Activated naive CD4-positive, alpha-beta T cell treated with anti-CD3 and anti-CD28 coated beads, Interleukin-2, amount 50 U/mL, for 16 hours (primary cell): ENCODE measurements at places on chromosomes 5 and 9.

- DNase-seq = no peak
These were observed 45.9 kb upstream of the JAK2 start for GRCh38 chr9:4939118-4939561.

- no peak for DNase-seq
These were observed 307.4 kb downstream of the CSNK1G3 start for GRCh38 chr5:123819386-123819785.

DNA sequence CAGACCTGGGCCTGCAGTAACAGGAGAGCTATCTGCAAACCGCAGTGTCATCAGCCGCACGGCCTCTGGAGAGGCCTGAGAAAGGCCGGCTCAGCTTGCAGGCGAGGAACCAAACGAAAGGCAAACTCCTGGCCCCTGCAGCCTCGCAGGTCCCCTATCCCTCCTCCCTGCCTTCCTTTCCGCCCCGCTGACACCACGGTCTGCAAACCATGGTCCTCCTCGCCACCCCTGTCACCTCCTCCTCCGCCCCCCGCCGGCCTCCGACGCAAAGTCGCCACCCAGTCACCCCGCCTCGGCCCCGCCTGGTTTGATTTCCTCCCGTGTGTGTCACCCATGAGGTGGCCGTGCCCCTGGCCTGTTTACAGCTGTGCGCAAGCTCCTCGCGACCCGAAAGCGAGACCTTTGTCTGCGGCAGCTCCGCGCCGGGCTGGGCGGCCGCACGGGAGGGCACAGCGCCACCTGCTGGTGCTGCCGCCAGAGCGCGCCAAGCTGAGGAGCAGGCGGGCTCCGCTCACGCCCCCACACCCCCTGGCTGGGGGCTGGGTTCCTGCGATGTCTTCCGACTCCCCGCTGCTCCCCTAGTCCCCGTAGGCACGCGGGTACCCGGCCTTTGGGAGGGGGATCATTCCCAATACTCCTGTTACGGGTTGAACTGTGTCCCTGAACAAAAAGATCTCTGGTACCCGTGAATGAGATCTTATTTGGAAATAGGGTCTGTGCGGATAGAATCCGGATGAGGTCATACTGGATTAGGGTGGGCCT lies 19.4 kb downstream of the GBGT1 start:
- peak; percentile 91 for DNase-seq

DNA sequence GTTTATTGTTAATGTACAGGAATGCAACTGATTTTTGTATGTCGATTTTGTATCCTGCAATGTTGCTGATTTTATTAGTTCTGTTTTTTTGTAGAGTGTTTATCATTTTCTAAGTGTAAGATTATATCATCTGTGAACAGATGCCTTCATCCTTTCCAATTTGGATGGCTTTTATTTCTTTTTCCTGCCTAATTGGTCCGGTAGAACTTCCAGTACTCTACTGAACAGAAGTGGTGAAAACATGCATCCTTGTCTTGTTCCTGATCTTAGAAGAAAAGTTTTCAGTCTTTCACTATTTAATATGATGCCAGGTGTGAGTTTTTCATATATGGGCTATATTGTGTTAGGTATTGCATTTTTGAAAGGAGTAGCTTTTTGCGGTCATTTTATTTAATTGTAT lies 42.5 kb upstream of the ZFR start:
- DNase-seq = no peak

GRCh38 chr9:124392871-124393460 lies 22.3 kb downstream of the PSMB7 start:
- DNase-seq = no peak

GRCh38 chr5:157273131-157273556 lies 7.2 kb downstream of the CYFIP2 start:
- no peak for DNase-seq

DNA sequence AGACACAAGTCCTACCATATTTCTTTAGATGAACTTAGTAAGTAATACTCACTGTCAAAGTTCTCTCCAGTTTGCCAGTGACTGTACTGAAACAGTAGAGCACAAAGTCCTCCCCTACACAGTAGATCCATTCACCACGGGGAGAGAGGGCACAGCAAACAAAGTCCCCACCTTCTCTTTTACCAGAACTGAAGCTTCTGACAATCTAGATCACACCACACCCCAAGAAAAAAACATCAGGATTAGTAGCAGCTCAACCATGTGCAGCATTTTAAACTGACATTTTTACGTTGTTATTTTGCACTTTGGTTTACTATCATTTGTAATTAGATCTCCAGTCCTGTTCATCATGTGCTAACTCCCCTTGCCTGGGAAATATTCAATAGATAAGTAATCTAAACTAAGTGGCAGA lies 23.0 kb downstream of the DNAJA1 start:
- no peak for DNase-seq

GRCh38 chr5:55575815-55576583 lies 41.2 kb upstream of the PLPP1 start:
- DNase-seq = no peak

GRCh38 chr9:20355022-20355421 lies 267.3 kb downstream of the MLLT3 start:
- DNase-seq = no peak

GRCh38 chr5:177328545-177329231 lies 17.0 kb upstream of the MXD3 start:
- no peak for DNase-seq

DNA sequence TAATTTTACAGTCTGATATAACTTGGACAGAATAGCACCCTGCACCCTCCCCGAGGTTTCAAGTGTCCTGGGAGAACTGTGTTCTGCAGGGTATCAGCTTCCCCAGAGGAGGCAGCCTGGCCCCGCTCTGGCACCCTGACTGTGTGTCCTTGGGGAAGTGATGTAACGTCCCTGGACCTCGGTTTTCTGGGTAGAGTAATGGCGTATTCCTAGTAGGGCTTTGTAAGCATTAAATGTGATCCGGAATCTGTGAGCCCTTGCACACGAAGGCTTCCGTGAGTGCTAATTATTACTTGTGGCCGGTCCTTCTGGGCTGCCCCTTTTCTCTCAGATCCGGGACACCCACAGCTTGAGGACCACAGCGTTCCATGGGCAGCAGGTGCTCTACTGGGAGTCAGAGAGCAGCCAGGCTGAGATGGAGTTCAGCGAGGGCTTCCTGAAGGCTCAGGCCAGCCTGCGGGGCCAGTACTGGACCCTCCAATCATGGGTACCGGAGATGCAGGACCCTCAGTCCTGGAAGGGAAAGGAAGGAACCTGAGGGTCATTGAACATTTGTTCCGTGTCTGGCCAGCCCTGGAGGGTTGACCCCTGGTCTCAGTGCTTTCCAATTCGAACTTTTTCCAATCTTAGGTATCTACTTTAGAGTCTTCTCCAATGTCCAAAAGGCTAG lies 1.0 kb upstream of the CACFD1 start:
- no peak for DNase-seq

DNA sequence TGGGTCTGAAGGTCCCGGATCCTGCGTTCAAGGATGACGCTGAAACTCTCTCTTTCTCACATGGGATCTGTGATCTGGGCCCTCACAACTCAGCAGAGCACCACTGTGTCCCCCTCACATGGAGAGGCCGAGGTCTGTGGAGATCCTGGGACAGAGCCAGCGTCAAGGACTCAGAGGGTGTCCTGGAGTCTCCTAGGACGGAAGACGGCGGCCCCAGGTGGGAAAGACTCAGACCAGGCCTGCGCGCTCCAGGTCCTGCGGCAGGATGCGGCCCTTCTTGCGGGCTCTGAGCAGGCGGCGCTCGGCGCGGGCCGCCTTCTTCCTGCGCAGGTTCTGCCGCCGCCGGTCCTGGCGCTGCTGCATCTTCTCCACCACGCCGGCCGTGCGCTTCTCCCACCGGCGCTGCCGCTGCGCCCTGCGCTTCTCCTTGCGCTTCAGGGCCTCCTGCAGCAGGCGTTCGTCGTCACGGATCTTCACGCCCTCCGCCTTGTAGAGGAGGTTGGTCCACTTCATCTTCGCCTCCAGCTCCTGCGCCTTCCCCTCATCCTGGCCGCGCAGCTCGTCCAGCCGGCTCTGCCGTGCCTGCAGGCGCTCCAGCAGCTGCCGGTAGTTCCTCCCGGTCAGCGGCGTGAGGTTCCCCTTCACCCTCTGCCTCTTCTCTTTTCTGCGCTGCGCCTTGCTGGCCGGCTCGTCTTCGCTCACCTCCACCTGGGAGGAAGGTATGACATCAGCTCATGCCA lies 4.2 kb downstream of the SURF6 start:
- no peak for DNase-seq

GRCh38 chr9:112537561-112537960 lies 50.9 kb downstream of the KIAA1958 start:
- no peak for DNase-seq

DNA sequence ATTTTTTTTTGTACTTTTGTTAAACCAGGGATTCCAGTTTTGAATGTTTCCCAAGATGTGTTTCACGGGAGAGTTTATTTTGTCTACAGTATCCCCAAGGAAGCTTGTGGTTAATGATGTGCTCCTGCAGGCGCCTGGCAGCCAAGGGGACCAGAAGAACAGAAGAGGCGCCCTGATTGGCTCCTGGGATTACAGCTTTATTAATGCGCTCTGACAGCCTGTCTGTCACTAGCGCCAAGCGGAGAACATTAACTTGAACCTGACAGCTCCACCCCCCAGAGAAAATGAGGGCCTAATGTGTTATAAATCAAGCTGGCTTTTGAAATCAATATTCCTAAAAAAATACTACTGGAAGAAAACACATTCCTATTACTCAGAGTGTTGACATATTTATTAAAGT lies 5.0 kb upstream of the FBXL7 start:
- no peak for DNase-seq

DNA sequence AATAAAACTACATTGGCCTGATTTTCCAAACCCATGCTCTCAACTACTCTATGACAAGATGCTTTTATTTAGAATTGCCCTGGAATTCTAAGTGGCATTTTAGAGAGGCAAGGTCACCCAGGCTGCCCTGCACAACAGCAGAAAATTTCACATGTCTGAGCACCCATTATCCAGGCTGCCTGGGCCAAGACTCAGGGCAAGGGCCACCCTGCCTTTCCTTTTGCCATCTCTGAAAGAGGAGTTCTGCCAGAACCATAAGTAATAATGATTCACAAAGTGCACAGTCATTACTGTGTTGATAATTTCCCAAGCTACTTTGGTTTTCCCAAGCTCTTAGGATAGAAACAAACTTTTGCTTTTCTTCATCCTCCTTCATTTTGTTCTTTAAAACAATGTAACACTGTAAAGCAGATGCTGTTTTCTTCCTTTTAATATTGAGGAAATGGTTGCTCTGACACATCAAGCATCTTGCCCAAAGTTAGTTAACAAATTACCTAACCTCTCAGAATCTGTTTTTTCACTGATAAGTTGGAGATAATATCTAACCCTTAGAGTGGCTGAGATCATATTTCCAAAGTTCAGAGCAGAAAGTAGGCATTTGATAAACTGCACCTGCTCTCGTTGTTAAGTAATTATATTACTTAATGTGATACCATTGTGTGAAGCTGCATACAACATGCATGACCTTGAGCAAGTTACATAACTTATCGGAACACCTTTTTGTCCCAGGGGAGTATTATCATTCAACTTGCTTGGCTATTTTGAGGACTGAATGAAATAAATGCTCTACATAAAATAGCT lies 325.6 kb downstream of the PRELID2 start:
- DNase-seq = no peak

- DNase-seq = no peak
These were observed 12.2 kb upstream of the ADGRD2 start for GRCh38 chr9:124438091-124438490.

- no peak for DNase-seq
These were observed 457.0 kb downstream of the PDE4D start for GRCh38 chr5:59436364-59437148.

- no peak for DNase-seq
These were observed 3.2 kb downstream of the ELL2 start for GRCh38 chr5:95958310-95959014.

DNA sequence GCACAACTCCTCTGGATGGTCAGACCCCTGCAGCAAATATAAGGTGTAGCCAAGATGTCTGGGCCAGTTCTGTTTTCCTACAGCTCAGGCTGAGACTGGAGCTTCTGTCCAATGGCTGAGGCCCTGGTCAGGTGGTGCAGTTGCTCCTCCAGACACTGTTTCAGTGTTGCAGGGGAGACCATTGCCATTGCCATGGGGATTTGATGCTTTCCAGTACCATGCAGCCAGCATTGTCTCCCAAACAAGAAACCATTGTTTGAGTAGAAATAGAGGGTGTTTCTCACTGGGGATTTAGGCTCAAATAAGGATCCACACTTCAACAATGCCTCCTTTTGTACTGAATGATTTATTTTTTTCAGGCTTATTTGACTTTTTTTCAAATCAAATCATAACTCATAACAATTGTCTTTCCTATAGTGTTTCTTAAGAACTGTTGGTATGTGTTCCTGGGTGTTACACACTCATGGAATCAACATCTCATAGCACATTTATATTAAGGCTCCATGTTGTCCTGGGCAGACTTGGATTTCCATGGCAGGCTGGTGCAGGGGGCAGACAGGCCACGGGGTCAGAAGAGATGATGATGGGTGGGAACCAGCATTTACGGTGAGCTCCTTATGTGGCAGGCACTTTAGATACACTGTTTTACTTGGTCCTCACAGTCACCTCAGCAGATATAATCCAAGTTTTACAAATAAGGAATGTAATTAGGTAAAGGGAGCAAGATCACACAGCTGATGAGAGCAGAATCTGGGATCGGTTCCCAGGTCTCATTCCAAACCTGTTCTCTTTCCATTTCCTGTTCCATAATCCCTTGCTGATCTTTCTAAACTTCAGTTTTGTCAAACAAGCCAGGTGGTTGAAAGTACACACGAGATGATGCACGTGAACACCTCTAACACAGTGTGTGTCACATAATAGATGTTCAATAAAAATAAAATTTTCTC lies 95.9 kb upstream of the GNAQ start:
- DNase-seq = no peak

DNA sequence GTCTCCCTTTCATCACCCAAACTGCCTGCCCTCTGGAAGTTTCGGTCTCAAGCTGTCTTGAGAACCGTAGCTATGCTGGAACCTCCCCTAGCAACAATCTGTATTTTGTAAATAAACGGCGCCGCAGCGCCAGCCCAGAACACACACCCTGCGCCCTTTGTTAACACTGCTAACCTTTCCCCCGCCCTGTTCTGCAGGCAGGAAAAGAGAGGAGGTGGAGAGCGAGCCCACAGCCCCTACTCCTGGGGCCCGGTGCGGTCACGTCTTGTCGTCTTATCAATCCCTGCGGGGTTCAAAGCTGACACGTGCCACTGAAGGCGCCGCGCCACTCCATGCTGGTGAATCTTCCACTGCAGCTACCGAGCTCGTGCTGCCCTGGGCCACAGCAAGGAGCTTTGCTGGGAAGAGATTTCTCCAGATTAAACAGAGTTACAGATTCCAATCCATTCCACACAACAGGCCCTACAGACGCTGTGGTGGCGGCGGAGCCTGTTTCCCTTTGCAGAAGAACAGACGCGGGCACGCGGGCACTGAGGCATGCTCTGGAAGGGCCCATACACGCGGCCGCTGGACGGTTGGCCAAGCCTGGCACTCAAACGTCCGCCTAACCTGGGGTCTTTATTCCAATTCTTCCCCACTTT lies 25.3 kb downstream of the ZDHHC11B start:
- DNase-seq = no peak

- no peak for DNase-seq
These were observed 47.2 kb downstream of the RFX3 start for GRCh38 chr9:3478549-3478953.

- no peak for DNase-seq
These were observed 440.0 kb downstream of the ENC1 start for GRCh38 chr5:74200560-74200959.

- peak; percentile 67 for DNase-seq
These were observed 17.3 kb downstream of the TRIM7 start for GRCh38 chr5:181187500-181188213.
